HTR-8/SVneo (cell line): ENCODE measurements at places on chromosomes 7 and 10.
A peak's percentile ranks its signal among the peaks of the same experiment; 100 is the strongest.

GRCh38 chr10:49508654-49509053 is 30.3 kb downstream of the ERCC6 start:
- DNase-seq, result no peak

- DNase-seq, result no peak
Observed at GRCh38 chr10:84340187-84340586, 11.8 kb downstream of the CCSER2 start.

- DNase-seq, result no peak
Observed at GRCh38 chr7:6615723-6616555, 529 bp downstream of the ZNF853 start.

DNA sequence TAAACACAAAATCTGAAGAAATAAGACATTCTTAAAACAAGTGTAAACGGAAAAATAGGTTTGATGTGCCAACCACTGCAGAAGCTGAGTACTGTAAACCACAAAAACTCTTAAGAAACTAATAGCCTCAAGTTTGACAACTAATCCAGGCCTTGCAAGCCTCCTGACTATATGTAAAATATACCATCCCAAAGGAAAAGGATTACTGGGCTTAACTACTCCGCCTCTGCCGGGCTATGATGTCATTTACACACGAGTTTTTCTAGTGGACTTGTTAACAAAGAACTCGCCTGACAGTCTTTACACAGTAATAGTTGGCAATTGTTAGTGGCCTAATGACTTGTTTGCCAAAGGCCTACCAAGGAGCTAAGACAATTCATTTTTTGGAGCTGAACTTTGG is 2.1 kb downstream of the KIF5B start:
- DNase-seq, result no peak

- DNase-seq, result peak; percentile 13
Observed at GRCh38 chr10:127117125-127117524, 79.3 kb downstream of the INSYN2A start.

DNA sequence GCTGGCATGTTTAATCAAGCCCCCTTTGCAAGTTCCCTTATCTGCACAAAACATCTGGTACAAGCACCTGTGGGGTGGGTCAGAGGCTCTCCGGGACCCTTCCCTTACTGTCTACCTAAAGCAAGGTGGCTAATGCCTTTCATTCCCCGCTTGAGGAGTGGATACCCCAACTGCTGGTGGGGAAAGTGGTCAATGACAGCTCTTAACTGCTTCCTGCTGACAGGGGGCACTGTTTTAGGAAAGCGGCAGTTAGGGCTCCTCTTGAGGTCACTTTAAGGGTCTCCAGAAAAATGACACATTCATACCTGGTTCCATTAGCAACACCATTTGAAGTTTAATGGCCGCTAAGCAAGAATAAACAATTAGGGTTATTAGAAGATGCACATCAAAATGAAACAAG is 761.8 kb upstream of the PHF14 start:
- no peak for DNase-seq

DNA sequence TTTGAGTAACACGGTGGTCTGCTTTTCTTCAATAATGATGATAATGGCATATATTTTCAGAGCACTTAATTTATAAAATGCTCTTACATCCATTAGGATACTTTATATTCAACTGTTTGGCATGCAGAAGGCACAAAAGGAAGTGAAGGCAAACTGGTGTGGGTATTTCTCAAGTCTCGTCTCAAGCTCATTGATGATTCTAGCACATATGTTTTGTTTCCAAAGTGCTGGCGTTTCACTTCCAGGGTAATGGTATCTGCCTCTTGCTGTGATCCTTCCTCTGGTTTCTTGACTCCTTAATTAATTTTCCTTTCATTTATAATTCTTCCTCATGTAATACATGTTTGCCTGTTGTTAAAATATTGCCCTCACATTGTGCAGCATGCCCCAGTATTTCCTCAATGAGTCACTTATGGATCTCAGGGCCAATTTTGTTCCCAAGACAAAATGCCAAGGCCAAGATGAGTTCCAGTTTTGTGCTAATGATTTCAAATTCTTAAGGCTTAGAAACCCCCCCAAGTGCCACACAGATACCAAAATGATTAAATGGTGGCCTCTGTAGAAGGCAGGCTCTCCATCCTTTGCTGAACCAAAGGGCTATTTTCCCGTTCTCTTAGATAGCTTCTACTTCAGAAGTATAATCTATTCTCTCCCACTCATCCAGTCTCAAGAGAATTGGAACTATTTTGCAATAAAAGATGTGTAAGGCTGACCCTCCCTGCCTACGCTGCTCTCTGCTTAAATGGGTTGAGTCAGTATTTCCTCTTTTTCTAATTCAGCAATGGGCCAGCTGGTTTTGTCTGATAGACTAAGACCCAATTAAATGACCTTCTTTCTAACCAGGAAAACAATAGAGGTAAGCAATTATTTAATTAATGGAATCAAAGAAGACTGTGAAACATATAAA is 171.2 kb downstream of the ZNF365 start:
- DNase-seq, result no peak

DNA sequence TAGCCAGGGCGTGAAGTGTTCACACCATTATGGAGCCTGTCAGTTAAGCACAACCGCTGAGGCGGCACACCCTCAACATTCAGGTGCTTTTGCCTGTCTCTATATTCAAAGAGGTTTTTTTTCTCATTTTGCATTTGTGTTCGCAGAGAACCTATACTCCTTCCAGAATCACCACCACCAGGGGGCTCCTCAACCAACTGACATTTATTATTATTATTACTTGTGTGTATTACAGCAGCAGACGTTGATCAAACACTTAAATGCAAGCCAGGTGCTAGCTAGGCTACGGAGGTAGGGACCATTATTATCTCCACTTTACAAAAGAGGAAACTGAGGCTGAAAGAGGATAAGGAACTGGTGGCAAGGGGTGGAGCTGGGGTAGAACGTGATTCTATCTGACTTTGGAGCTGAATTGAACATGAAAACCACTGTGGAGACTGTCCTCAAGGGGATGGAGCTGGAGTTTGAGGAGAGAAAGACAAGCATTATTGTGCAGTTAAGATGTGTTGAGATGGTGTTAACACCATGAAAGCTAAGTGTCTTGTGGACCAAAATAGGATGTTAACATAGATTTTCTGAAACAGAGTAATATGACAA is 133.8 kb upstream of the PLXNA4 start:
- peak; percentile 7 for DNase-seq

- DNase-seq, result no peak
Observed at GRCh38 chr7:14449291-14449690, 453.3 kb downstream of the DGKB start.

DNA sequence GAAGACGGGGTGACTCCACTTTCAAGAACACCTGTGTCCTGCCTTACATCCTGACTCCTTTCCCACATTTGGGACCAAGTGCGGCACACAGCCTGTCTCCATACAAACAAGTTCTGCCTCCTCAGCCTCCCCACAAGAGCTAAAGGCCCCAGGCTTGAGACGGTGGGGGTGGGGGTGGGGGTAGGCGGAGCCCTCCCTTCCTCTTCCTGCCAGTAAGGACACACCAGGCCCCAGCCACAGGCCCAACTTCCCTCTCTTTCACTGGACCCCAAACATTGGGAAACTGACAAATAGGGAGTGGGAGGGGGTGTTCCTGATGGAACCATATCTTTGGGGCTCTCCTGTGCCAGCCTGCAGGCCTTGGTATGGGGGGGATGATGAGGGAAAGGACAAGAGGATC is 4.6 kb downstream of the CDK5 start:
- DNase-seq, result no peak

DNA sequence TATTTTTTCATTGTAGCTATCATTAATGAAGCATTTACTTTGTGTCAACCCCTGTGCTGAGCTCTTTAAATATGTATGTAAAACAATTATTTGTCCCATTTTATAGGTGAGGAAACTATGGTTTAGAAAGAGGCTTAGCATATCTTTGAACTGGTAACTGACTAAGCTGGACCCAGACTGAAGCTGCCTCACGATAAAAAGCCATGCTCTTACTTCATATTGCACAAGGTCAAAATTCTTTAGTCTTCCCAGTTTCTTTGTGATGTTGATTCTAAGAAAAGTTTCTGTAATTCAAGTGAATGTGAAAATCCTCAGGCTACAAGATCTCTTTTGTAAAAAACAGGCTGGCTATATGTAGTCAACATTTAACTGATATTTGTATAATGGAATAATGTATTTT is 46.6 kb upstream of the SLC16A12 start:
- no peak for DNase-seq

GRCh38 chr10:17227367-17228090 is 512 bp upstream of the VIM start:
- no peak for DNase-seq

- no peak for DNase-seq
Observed at GRCh38 chr10:121845044-121845784, 82.6 kb downstream of the ATE1 start.

GRCh38 chr7:148173369-148173768 is 417.2 kb upstream of the C7orf33 start:
- DNase-seq, result no peak

DNA sequence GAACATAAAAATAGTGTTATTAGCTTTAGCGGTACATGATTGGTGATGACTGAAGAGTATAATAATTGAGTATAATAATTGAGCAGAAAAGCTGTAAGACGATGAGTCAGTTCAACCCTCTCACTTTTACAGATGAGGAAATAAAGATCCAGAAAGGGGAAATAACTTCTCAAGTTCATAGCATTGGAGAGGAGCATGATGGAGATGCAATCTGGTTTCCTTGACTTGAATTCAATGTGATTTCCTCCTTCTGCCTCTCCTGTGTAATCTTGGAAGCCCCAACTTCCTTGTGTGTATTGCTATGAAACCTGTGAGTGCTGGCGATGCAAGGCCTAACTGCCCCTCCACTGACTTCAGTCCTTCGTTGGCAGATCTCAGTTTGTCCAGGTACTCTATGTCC is 265.1 kb downstream of the LRMDA start:
- DNase-seq, result no peak

GRCh38 chr10:63265683-63266235 is 132.6 kb downstream of the NRBF2 start:
- no peak for DNase-seq

GRCh38 chr10:23439452-23439960 is 631 bp downstream of the OTUD1 start:
- DNase-seq, result no peak

GRCh38 chr10:119395280-119396007 is 147.1 kb downstream of the RGS10 start:
- DNase-seq, result no peak

- no peak for DNase-seq
Observed at GRCh38 chr10:30719832-30720231, 90.3 kb upstream of the LYZL2 start.

DNA sequence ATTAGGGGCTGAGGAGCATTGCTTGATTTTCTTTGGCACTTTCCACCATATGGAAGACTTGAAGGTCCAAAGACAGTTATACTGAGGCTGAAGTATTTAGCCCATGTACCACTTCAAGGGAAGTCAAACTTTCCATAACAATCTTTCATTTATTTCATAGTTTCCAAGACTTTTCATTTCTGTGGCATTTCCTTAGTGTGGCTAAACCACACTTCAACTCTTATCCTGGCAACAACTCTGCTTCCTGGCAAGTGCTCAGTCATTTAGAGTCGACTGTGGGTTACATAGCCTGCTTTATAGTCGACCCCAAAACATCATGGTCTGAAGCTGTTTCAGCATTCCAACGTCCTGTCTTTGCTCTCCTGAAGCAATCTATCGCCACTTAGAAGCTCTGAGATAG is 343.0 kb upstream of the SEMA3D start:
- DNase-seq, result no peak

DNA sequence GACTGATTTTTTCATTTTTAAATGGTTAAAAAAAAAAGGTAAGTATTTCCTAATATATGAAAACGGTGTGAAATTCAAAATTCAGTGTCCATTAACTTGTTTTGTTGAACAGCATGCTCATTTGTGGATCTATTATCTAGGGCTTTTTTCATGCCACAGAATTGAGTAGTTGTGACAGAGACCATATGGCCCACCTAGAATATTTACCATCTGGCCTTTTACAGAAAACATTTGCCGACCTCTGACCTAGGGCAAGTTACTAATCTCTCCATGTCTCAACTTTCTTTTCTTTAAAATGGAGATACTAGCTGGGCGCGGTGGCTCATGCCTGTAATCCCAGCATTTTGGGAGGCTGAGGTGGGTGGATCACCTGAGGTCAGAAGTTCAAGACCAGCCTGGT is 41.3 kb downstream of the GRK5 start:
- DNase-seq, result no peak
